ENCODE measurements at places on chromosomes 7 and 10.

- DNase-seq = no peak
Observed at GRCh38 chr10:17504547-17505245, 50.3 kb upstream of the ST8SIA6 start.

- DNase-seq = no peak
Observed at GRCh38 chr7:128215281-128215680, 25.8 kb upstream of the LEP start.

DNA sequence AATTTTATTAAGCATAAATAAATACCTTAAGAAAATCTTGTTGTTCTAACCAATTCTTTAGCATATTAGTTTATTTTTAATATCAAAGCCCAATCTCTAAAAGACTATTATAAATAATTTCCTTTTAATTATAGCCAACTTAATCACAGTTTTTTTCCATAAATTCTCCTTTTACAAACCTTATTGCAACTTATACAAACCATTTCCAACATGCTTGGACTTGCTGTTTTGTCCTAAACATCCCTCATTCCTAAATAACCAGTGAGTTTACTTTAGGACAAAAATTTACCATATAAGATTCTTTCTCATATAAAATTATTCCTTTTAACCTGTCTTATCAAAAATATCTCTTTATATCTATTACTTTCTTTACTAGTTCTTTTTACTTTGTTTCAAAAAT, 25.2 kb upstream of the LSM8 start:
- DNase-seq = no peak

DNA sequence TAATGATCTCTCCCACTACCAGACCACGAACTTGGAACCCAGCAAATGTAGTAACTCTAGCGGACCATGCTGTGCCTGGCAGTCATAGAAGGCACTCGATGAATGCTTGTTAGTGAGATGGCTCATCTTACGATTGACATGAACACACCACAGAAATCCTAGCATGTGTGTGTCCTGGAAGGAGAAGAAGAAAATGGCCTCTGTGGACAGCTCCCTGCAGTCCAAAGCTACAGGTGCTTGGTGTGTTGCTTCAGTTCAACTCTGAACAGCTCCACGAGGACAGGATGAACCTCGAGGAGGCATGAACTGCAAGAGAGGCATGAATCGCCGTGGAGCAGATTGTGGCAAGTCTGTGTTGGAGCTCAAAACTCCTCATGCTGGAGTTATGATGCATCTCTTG, 93.5 kb downstream of the KLF6 start:
- DNase-seq = no peak

DNA sequence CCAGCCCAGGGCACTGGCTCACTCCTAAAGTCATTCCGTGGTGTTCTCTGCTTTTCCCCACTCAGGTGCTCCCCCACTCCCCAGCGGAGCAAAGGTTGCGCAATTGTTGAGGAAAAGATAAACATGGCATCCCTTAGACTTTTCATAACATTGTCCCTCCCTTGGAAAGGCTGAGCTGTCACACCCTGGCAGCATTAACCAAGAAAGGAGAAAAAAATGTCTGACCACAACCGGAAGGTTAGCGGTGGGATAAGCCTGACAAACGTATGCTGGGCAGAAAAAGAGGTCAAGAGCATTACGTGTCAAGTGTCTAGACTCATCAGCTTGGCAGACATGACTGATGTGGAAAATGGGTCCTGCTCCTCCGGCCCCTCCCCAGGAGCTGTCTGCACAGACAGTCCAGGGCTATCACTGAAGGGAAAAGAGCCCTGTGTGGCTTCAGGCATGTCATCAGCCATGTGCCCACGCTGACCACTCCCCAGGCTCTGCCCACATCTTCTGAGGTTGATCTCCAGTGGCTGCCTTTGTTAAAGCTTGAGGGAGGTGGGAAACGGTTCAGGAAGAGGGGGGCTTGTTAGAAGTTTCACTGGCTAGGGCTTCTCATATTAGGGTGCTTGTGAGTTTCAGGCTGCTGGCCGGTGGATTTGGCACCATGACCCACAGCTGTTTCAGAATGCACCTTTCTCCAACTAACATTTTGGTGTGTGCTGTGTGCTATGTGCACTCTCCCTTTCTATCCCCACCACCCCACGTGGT, 30.1 kb downstream of the BTBD16 start:
- DNase-seq = no peak

- DNase-seq = no peak
Observed at GRCh38 chr10:43683451-43684291, 35.0 kb upstream of the ZNF32 start.

DNA sequence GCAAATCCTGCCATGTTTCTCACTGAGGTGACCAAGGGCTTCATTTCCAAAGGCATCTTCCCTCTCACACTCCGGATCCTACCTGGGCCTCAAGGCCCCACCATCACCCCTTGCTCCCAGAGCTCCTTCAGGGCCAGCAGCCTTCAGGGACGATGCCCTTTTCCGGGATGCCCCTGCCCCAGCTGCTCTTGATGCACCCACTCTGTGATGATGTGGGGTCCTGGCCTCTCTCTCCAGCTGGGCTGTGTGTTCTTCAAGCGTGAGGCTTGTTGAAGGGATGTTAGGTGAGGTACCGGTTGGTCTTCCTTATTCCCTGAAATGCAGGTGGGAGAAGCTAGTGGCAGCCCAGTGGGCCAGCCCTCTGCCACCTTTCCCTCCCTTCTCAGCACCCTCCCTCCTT, 18.4 kb upstream of the SLC18A2 start:
- no peak for DNase-seq

DNA sequence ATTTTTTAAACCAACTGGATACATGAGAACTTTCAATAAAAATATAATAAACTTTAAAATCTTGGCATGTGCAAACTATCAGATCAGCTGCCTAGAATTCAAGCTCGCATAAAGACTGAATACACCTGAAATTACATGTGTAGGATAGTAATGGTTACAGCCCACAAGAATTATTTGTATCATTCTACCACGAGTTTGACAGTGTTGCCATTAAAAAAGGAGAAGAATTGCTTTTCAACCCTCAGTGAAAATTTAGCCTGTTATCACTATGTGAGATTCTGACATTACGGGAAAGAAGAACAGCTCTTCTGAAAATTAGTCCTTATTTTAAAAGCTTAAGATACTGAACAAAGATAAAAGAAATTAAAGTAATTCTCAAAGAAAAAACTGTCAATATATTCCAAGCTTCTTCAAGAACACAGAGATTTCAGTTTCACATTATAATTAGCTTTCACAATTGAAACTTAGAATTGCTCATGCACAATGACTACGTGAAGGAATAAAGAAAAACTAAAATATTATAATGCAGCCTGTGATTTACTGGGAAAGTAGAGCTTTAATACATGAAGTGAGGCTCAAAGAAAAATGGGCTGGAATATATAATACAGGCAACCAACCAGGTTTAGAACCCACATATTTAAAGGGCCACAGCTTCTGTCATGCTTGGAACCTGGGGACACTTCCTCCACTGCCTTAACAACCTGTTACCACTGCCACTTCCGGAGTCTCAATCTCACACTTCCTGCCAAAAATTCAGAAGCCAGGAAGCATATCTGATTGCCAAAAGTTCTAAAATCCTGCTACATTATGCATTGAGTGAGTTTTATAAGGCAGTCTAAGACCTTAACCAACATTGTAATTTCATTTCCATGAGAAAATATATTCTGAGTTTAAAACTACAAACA, 23.2 kb downstream of the TPK1 start:
- no peak for DNase-seq

- no peak for DNase-seq
Observed at GRCh38 chr10:128421371-128422160, 295.3 kb upstream of the MKI67 start.

- DNase-seq = peak; percentile 46
Observed at GRCh38 chr10:110556969-110557601, 10.4 kb upstream of the SMC3 start.

DNA sequence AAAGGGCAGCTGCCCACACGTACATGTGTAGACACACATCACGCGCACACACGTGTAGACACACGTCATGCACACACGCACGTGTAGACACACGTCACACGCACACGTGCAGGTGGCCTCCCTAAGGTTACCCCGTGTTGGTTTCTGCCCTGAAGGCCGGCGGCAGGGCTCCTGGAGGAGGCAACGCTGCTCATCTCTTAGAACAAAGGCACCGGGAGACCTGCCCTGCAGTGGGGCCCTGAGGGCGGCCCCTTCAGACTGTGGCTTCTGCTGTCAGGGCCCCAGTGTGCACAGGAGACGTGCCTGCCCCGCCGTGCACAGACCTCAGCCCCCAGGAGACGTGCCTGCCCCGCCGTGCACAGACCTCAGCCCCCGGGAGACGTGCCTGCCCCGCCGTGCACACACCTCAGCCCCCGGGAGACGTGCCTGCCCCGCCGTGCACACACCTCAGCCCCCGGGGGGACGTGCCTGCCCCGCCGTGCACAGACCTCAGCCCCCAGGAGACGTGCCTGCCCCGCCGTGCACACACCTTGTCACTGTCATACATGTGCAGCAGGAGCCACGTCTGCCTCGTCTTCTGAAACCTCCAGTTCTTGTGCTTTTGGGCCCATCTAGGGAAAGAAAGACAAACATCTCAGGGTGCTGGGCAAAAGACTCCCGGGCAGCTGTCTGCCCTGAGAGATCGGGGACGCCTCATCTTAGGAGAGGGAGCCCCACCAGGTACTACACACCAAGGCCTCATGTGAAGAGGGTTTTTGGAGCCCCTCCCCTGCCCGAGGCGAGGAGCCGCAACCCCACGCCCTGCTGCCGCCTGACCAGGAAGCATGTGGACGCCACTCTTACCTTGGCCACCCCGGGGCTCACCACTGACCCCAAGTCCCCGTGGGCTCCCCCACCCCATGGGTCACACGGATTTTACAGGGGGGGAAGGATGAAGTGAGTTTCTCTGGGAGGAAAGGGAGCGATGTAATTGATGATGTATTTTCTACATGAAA, 17.3 kb downstream of the CYP2W1 start:
- DNase-seq = no peak

Data from activated CD4-positive, alpha-beta T cell treated with anti-CD3 and anti-CD28 coated beads for 1 hour (primary cell).